Left cardiac atrium (tissue), 4 donors: ENCODE measurements at places on chromosomes 2 and 18. TPM values are rescaled to one million over a fixed set of nuclear protein-coding genes. Genes with fewer than 3 reads are reported as not detected.
A peak's percentile ranks its signal among the peaks of the same experiment; 100 is the strongest.

The STPG4 gene
- total RNA-seq: not detected

- DNase-seq: no peak
Measured at GRCh38 chr2:20072436-20073158, 21.2 kb upstream of the LAPTM4A start.

- no peak for DNase-seq
Measured at GRCh38 chr2:72982219-72982618, 64.9 kb downstream of the EMX1 start.

The SH3YL1 gene
- 13.8 TPM for total RNA-seq

DNA sequence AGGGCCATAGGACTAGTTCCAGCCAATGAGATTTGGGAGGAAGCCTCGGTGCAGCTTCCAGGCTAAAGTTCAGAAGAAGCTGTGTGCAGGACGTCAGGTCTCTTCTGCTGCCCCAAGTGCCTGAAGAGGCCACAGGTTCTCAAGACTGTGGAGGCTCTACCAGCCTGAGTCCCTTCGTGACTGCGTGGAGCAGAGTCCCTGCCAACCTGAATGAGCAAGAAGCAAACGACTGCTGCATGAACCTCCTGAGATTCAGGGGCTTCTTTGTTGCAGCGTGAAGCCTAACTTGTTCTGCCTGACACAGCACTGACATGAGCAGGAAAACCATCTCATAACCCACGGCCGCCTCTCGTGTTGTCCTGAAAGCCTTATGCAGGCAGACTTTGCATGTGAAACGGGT lies 39.7 kb downstream of the TWIST2 start:
- DNase-seq: peak; percentile 6

The MC5R gene
- total RNA-seq: not detected

DNA sequence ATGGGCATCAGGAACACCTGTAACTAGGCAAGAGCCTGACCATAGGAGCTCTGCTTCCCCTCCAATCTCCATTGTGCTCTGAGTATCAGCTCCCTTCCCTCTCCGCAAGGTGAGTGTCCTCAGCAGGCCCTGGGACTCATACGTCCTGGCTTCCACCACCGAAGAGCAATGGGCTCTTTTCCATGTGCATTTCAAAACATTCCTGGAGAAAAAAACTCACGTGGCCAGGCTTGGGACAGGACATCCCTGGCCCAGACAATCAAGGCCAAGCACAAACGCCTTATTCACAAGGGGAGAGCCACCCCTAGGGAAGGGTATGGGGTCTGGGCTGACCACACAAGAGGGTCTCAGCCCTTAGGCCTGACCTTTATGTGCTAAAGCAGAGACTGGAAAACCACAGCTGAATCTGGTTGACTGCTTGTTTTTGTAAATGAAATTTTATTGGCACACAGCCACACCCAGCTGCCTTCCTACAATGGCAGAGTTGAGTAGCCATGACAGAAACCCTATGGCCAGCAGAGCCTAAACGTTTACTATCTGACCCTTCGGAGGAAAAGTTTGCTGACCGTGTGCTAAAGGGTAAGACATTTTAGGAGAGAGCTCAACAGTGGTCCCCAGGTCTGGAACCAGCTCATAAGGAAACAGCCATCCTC lies 175.7 kb upstream of the ARL4C start:
- no peak for DNase-seq

- peak; percentile 31 for DNase-seq
Measured at GRCh38 chr2:86337244-86337835, at the start of gene REEP1. TSS of gene REEP1 (minus strand) at chr2:86337626. CDS start at chr2:86337510, 116 bp downstream.

The GAREM2 gene
- 4.2 TPM for total RNA-seq

The TUBA3D gene
- 8.5 TPM for total RNA-seq

The PFN4 gene
- 0.52 TPM for total RNA-seq

- DNase-seq: no peak
Measured at GRCh38 chr2:3535467-3535793, 16.1 kb upstream of the ADI1 start.

GRCh38 chr2:97870396-97870843 lies 125.3 kb downstream of the TMEM131 start:
- DNase-seq: no peak

GRCh38 chr18:25186871-25187270 lies 165.1 kb downstream of the ZNF521 start:
- DNase-seq: no peak

The LYG1 gene
- 0.47 TPM for total RNA-seq

DNA sequence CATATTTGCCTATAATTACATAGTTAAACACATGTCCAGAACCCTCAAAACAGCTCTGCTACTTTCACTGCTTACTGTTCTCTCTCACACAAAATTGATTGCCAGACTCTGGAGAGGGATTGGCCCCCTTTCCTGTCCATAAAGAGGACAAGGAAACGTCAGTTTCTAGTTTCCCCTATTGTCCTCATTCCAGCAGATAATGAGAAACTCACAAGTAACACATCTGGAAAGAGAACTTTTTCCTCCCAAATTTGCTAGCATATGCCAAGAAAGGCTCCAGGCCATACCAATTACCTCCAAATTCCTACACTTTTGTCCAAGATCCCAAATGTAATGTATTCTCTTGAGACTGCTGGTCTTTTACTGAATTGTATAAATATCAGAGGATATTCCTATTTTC lies 200.5 kb downstream of the EXOC6B start:
- DNase-seq: no peak

The CTLA4 gene
- not detected for total RNA-seq

- DNase-seq: no peak
Measured at GRCh38 chr2:109231996-109232705, 103.1 kb downstream of the SH3RF3 start.

DNA sequence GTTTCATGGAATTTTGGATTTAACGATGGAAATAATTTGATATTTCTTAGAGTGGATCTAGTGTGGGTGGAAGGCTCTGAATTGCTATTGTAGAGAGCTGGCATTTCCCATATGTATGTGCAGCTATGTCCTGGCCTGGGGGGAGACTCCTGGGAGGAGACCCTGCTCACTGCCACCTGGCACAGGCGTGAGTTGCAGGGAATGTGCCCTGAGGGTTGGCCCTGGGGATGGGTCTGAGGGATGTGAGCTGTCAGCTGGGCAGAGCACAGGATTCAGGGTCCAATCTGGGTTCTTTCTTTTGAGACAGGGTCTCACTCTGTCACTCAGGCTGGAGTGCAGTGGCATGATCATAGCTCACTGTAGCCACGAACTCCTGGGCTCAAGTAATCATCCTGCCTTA lies 120.2 kb downstream of the CLIP4 start:
- DNase-seq: no peak

GRCh38 chr18:24602201-24602600 lies 141.8 kb downstream of the HRH4 start:
- DNase-seq: no peak

- no peak for DNase-seq
Measured at GRCh38 chr2:232869138-232870017, 686 bp upstream of the SNORC start.

GRCh38 chr2:122105171-122105876 lies 349.9 kb downstream of the TSN start:
- DNase-seq: no peak

DNA sequence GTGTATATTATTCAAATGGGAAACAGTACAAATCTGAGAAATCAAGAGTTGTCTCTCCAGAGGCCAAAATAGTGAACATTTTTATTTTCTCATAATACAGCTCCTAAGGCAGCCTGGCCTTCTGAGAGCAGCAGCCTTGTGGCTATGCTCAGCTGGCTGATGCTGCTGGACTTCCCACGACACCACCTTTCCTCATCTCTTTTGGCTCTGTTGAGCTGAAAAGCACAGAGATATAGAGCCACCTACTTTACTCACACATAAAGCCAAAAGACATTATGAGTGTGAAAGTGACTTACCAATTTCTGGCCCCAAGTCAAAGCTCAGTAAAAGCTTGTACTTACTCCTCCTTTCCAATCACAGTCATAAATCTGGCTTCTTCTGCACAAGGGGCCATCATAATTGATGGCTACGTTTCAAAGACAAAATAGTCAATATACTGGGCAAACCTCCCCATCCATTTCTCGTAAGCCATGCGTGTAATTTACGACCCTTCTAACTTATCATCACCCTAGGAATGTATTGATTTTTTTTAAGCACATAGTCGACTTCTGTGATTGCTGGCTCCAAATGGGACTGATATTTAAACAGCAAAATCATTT lies 18.6 kb upstream of the REG3A start:
- no peak for DNase-seq

DNA sequence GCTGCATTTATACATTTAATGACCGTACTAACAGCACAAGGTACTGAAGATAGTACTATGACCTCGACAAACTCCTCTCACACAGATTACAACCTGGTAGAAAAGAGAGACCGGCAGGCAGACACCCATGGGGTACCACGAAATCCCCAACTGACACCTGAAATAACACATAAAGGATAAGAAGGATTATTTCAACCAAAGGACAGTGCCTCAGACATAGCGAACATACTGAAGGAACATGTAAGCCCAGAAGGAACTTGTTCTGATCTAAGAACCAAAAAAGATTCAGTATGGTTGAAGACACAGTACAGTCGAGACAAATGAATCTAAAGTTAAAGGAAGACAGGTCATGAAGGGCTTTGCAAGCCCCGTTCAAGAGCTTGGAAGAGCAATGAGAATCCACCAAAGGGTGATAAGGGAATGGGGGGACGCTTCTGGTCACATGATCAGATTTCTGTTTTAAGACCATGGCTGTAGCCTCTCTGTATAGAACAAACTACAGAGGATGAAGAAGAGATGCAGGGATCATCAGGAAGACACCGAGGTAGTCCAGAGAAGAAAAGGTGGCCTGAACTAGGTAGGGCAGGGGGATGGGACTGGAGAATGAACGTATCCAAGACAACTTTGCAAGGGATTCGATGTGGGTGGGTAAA lies 902 bp downstream of the MCFD2 start:
- DNase-seq: no peak

The INSIG2 gene
- total RNA-seq: 15.9 TPM

The CHCHD5 gene
- total RNA-seq: 21.7 TPM

GRCh38 chr2:212032536-212033219 lies 505.9 kb downstream of the ERBB4 start:
- DNase-seq: no peak

The SDC1 gene
- 0.21 TPM for total RNA-seq

The KLF7 gene
- 31.8 TPM for total RNA-seq

- no peak for DNase-seq
Measured at GRCh38 chr2:17780546-17780945, 26.6 kb downstream of the GEN1 start.

DNA sequence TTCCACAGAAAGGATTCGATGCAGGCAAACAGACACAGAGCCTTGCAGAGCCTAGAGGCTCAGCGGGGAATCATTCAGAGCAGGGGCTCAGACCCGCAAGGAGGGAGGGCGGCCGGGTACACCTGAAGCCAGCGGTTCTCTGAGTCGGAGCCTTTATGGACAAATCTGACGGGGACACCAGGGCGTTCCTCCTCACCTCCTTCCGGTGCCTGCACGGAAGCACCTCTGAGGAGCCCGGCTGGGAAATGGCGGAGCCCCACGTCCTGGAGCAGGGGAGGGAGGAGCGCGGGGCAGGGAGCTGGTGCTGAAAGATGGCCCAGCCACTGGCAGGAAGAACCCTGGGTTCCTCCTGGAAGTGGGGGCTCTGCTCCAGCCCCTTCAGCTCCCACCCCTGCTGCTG lies 193.5 kb upstream of the ALKAL2 start:
- DNase-seq: no peak

GRCh38 chr2:127106457-127106990 lies 430 bp downstream of the BIN1 start:
- DNase-seq: peak; percentile 40

DNA sequence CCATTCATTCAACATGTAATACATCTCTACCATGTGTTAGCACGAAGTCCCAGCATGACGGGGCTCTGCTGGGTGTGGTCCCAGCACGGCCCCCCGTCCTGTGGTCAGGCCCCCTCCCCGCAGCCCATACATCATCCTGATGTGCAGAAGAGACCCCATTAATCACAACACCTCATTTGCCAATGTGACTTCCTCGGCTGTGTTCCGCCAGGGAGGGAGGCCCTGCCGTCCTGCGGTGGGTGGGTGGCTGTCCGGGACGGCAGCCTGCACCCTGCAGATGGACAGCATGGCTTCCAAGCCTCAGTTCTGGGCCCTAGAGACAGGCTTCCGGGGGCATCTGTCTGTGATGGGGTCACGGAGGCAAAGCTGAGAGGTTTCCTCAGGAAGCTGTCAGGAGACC lies 254.0 kb downstream of the CYP26B1 start:
- no peak for DNase-seq

- no peak for DNase-seq
Measured at GRCh38 chr2:226552571-226553285, 246.9 kb downstream of the IRS1 start.

GRCh38 chr18:24231773-24232735 lies 93.2 kb downstream of the CABYR start:
- DNase-seq: no peak

DNA sequence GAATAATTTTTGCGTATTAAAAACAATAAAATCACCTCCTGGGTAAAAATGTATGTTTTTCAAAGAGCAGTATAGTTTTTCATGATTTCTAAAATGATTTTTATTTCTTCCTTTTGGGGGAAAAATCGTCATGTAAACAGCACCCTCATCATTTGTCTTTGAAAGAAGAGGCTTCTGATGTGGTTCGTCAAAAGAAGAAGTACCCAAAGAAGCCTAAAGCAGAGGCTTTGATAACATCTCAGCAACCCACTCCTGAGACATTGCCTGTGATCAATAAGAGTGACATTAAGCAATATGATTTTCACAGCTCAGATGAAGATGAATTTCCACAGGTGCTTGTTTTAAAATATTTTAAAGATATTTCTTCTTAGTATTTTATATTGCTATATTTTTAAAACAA lies 110.2 kb upstream of the KIF5C start:
- DNase-seq: no peak

DNA sequence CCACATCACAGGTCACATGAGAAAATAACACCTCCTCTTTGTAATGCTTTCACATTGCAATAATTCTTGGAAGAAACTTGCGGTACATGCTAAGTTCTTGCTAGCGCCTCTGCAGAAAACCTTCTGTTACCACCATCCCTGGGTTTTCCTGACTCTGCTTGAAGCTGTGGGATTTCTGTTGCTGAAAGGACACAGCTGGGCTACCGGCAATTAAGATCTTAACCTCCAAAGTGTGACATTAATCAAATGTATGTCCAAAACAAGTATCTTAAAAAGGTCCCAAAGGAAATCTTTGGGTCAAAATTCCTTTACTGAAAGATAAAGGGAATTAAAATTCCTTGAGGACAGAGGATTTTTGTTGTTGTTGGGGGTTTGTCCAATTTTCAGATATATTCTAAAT lies 7.5 kb downstream of the CCBE1 start:
- no peak for DNase-seq

GRCh38 chr2:120346026-120346666 lies at the start of gene INHBB:
TSS of gene INHBB (plus strand) at chr2:120346136. CDS start at chr2:120346189, 53 bp downstream.
- DNase-seq: no peak
